ENCODE measurements at places on chromosomes 13 and 19.

DNA sequence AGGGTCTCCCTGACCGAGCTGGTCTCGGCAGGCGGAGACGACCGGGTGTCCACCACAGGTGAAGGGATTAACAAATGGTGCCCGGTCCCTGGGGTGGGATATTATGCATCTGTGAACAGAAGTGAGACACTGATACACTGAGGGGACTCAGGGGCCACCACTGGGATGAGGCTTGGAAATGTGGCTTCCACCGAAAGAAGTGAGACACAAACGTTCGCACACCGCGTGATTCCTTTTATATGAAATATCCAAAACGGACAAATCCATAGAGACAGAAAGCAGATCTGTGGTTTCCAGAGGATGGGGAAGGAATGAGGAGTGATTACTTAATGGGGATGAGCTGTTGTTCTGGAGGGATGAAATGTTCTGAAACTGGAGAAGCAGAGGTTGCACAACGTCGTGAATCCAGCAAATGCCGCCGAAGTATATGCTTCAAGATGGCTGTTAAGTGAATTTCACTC is 47.5 kb downstream of the C13orf46 start:
- DNase-seq = no peak

GRCh38 chr19:2863816-2864215 is 3.3 kb upstream of the ZNF556 start:
- no peak for DNase-seq

GRCh38 chr13:34357435-34358232 is 539.7 kb downstream of the RFC3 start:
- no peak for DNase-seq

GRCh38 chr13:83845106-83845505 is 37.2 kb downstream of the SLITRK1 start:
- DNase-seq = no peak

DNA sequence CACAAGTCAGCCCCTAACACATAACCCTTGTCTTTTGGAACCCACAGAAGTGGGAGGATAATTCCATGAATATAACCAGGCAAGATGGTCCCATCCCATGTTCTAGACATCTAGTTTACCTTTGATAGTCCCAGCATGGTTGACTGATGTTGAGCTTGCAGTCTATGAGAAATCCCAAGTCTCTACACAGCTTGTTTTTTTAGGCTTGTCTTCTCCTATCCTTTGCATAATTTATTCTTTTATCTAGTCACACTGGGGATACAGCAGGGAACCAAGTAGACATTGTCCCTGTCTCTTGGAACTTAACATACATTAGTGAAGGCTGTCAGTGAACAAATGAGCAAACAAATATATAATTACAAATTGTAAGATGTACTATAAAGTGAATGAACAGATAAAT is 19.6 kb upstream of the FRY start:
- no peak for DNase-seq

DNA sequence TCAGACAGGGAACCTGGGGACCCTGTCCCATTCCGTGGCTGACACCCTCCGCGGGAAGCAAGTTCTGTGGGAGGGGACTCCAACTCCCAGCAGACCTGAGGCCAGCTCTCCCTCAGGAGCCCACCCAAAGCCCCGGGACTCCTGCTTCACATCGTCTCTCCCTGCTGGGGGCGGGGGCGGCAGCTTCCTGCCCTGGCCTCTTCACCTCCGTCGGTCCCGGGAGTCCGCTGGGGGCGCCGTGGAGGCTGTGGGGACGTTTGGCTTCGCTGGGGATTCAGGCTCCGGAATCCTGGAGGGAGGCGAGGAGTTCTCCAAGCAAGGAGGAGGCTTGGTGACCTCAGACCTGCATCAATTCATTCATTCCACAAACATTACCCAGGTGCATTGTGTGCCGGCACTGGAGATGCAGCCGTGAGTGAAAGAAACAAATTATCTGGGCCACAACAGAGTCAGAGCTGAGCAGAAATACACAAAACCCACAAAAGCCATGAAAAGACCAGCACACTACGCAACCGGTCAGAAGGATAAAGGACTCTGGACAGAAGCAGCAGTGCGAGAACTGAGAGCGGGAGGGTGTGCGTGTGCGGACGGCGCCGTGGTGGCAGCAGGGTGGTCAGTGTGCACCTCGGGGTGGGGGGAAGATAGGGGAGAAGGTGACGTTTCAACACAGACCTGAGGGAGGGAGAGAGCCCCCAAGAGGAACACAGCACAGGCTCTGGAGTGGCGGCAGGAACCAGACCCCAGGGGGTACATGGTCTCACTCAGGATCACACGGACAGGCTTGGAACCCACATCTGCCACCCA is 19.0 kb downstream of the EPS8L1 start:
- no peak for DNase-seq

DNA sequence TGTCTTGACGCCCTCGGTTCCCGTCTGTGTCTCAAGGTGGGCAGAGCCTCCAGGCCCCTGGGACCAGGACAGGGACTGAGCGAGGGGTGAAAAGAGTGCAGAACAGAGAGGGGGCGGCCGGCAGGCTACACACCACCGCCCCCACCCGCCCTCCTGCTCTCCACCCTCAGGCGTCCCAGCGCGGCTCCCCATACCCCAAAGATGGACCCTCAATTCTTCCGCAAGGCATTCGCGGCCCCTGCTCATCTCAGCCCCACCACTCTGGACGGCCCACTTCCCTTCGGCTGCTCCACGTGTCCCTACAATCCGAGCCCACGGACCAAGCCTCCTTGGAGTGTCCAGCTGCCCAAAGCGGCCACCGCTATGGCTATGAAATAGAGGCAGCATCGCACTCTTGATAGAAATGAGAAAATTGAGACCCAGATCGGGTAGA is 1.8 kb downstream of the KLF16 start:
- DNase-seq = no peak

GRCh38 chr13:95083758-95084157 is 217.5 kb downstream of the ABCC4 start:
- DNase-seq = no peak

DNA sequence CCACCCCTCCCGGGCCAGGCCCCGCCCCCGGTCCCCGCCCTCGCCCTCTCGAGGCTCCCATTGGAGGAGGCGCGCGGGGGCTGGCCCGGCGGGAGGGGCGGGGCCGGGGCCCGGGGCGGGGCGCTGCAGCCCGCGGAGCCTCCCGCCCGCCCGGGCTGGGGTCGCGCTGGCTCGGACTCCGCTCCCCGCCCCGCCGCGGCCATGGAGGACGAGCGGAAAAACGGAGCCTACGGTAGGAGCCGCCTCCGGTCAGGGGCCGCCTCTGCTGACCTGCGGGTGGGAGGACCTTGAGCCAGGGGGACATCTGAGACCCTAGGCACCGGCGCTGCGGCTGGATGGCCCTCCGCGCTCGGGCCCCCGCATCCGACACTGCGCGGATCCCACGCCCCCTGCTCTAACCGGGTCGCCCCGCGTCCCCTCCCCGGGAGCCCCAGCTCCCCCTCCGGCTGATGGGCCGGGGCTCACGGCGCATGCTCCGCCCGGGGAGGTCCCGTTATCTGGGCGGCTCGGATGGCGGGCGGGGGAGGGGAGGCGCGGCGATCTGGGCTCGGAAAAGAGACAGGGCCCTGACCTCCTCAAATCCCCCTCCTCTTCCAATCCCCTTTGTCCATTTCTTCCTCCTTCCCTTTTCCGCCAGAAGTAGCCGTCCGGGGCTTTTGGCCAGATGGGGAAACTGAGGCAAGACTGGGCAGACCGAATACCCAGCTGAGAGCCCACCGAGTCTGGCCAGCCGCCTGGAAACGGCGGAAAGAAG is 15.4 kb upstream of the AP1M2 start:
- DNase-seq = peak; percentile 31

DNA sequence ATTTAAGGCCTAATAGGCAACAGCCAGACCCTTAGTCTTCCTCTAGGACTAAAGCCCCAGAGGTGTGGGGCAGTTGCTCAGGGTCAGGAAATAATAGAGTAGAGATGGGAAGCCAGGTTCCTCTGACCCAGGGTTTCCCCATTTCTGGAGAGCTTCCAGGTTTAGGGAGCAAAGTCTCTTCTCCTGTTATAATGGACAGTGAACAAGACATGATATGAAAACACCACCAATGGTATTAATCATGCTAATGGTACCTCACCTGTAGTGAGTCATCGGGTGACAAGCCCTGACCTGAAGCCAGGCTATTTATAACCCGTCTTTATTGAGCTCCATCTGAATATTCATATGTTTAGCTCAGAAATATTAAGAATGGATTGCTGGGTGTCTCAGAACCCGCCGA is 24.6 kb downstream of the BICRA start:
- DNase-seq = no peak

DNA sequence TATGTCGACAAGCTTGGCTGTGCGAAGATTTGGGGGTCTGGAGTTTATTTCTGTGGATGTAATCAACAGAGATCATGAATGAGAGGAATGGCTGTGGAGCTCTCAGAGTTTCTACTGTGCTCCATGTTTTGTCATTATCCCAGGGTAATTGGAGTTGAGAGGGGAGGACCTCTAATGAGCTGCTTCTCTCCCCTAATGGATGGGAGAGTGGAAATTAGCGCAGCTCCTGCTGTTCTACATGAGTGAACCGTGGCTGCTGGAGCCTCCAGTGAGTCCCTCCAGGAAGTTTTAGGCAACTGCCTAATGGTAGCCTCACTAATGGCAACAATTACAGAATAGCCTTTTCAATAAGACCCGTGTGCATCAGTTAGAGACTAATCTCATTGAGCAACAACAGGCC is 31.3 kb upstream of the FGF9 start:
- DNase-seq = no peak

GRCh38 chr13:88649855-88650254 is 978.7 kb downstream of the SLITRK5 start:
- no peak for DNase-seq

- no peak for DNase-seq
Measured at GRCh38 chr19:13315495-13315894, 165.3 kb downstream of the IER2 start.

DNA sequence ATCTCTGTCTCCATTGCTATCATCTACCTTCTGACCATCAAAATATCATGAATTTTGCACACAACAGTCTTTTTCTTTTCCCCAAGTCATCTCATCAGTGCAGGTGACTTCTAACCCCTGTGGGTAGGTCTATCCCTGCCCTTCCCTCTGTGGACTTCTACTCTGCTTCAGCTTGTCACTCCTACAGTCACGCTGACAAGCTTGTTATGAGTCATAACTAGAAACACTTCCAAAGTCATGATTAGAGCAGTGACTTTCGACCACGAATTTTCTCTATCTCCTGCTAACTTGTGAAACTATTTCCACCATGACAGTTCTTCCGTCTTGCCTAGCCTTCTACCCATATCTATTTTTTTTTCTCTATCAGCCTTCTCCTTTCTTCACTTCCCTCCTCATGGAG is 343.7 kb upstream of the ARGLU1 start:
- DNase-seq = no peak

- DNase-seq = no peak
Measured at GRCh38 chr19:54339646-54340358, 840 bp upstream of the LILRA4 start.

GRCh38 chr19:48102870-48103751 is 7.5 kb downstream of the PLA2G4C start:
- DNase-seq = peak; percentile 30

DNA sequence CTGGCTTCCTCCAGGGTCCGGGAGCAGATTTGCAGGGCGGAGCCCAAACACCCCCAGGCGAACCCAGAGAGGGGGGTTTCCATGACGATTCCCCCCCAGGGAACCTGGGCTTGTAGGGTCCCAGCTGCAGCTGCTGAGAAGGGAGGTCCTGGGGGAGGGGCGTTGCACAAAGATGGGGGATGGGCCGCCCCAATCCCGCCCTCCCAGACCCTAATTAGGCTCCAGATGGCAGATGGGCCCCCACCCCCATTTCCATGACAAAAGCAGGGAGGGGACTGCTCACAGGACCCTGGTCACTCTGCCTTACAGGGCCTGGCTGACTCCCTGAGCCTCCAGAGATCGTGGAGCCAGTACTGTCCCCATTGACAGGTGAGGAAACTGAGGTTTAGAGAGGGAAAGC is 15.2 kb downstream of the ELAVL3 start:
- DNase-seq = no peak

GRCh38 chr19:21750586-21751128 is 16.7 kb downstream of the ZNF100 start:
- DNase-seq = no peak

GRCh38 chr13:92677571-92677970 is 549.0 kb upstream of the GPC6 start:
- no peak for DNase-seq

- no peak for DNase-seq
Measured at GRCh38 chr19:2491130-2491801, 15.3 kb downstream of the GADD45B start.

GRCh38 chr13:26759907-26760831 is at the start of gene GPR12:
Gene GPR12 (minus strand): TSS chr13:26760786. CDS start chr13:26759827, 959 bp downstream.
- no peak for DNase-seq

- no peak for DNase-seq
Measured at GRCh38 chr19:4278010-4278409, 1.1 kb upstream of the SHD start.

GRCh38 chr19:17183271-17183761 is 31.8 kb upstream of the USE1 start:
- no peak for DNase-seq

- DNase-seq = no peak
Measured at GRCh38 chr13:27510082-27510481, 59.7 kb upstream of the MTIF3 start.

- DNase-seq = no peak
Measured at GRCh38 chr13:40502236-40502635, 164.2 kb downstream of the FOXO1 start.

GRCh38 chr13:21077076-21077787 is 15.8 kb upstream of the LATS2 start:
- DNase-seq = no peak

GRCh38 chr19:10636304-10636972 is 11.1 kb downstream of the SLC44A2 start:
- DNase-seq = no peak

GRCh38 chr13:39563470-39563735 is 39.6 kb downstream of the LHFPL6 start:
- no peak for DNase-seq

- no peak for DNase-seq
Measured at GRCh38 chr19:55209693-55210472, 582 bp upstream of the PTPRH start.

DNA sequence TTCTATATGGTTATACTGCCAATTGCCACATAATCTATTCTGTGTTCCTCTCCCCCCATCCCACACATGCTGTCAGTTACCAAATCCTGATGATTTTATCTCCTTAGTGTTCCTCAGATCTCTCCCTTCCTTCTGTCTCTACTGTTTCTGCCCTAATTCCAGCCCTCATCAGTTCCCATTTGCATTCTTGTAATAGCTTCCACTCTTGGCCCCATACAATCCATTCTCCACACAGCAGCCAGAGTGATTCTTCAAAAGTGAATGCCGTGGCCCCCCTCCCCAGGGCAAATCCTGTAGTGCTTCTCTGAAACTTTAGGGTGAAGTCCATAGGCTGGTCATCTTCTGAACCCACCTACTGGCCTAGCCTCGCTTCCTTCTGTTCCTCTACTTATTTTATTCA is 114.4 kb downstream of the ZAR1L start:
- no peak for DNase-seq

DNA sequence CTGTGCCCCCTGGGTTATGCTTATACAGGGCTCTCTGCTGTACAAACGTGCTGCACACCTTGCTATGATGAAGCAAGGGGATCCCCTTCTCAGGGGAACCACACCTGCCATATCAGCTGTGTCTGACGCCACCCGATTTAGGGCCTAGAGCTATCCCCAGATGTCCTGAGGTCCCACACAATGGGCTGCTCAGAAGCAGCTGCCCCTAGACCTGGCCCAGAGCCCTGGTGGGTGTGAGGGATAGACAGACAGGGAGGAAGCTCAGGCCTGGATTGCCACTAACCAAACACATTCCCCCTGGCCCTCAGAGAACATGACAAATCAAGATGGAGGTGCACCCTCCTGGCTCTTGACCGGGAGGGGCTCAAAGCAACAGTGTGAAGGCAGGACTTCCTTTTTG is 59.3 kb downstream of the TSHZ3 start:
- no peak for DNase-seq

- no peak for DNase-seq
Measured at GRCh38 chr19:45086480-45086879, 6.5 kb upstream of the PPP1R37 start.

All from bone marrow (tissue), 2 donors.